ENCODE measurements at places on chromosomes 16 and 17.

DNA sequence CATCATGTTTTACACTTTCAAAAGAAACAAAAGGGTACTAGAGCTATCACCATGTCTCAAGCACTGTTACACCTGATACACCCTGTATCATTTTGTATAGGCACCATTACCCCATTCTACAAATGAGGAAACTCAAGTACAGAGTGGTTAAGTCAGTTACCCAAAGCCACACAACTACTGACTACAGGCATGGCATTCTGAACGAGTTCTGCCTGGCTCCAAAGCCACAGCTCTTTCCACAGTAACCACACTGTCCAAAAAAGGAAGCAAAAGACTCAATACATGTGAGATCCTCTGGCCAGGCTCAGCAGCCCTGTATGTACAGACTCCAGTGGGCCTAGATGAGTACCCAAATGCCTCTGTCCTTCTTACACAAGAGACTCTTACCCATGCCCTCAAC is 4.7 kb downstream of the DYNC1LI2 start:
- DNase-seq: peak; percentile 26

DNA sequence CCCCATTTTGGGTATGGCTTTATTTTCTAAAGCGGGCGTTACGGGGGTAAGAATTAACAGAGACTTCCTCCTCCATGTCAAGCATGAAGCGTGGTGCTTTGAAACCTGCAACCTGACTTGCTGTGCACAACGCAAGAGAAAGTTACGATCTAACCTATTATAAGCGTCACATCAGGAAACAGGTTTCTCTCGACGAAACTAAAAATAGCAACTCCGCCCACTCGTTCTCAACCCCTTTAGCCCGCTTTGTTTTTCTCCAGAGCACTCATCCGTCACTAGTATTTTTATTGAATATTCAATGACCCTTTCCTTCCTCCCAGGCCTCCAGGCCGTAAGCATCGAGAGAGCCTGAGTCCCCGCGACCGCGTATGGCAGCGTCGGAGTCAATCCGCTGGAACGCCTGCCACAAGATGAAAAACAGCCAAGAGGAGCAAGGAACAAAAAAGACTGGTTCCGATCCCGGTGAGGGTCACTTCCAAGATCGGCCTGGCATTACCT is 555 bp downstream of the NUP88 start:
- peak; percentile 83 for DNase-seq

GRCh38 chr16:15694499-15694898 is 44.5 kb downstream of the NDE1 start:
- no peak for DNase-seq

GRCh38 chr17:78970834-78971755 is 8.6 kb downstream of the LGALS3BP start:
- peak; percentile 73 for DNase-seq

- DNase-seq: no peak
These were observed 25.0 kb downstream of the WNT9B start for GRCh38 chr17:46876353-46876887.

DNA sequence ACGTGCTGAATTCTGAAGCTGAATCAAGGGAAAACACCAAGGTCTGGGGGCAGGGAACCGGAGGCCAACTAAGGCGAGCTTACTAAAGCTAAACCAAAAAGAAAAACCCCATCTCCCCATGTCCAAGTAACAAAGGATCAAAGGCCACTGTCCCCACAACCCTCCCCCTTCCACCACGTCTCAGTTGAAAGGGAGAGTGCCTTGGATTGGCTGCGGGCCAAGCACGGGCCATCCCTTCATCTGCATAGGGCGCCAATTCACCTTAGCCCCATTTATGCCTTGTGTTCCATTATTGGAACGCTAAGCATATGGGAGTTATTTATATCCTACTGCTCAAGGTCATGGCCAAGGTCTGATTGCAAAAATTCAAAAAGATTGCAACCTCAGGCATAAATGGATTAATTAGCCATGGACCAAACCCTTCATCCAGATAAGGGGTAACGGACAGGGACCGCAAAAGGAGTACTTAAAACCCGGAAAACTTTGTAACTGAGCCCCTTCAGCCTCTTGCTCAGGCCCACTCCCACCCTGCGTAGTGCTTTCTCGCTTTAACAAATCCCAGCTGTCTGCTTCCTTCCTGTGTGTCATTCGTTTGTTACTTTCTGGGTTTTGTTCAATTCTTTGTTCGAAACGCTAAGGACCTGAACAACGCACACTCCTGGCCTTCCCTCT is 740 bp upstream of the ATP6V0D1 start:
- peak; percentile 53 for DNase-seq

DNA sequence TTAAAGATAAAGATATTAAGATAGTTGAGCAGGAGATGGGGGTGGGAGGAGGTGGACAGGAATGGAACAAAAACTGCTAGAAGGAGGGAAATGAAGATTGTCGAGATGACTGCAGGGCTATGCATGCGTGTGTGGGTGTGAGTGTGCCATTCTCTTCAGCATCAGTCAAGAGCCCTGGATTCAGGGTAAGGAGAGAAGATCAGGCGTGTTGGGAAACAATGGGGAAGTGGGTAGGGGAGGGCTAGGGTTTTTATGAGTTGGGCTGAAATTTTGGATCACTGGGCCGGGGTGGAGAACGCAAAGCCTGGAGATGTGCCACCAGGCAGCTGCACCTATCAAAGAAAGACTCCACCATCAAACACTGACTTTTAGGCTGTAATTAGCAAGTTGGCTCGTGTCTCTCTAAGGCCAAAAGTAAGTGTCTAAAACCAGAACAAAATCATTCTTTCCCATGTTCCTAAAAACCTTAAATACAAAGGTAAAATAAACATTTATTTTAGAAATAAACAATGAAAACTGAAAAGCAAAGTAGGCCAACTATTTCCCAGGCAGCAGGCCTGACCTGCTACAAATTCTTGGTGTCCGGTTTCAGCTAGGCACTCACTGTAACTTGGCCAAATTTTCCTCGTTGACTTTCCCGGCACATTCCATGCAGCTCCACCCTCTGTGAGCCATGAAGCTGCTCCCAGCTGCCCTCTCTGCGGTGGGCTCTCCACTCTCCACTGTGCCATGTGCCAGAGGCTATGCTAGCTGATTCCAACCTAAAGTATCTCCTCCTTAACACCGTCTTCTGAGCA is 4.2 kb downstream of the CDRT4 start:
- DNase-seq: no peak

GRCh38 chr17:64326420-64327054 is 63.5 kb upstream of the TEX2 start:
- no peak for DNase-seq

- peak; percentile 48 for DNase-seq
These were observed 201.2 kb downstream of the UTP18 start for GRCh38 chr17:51461578-51462004.

DNA sequence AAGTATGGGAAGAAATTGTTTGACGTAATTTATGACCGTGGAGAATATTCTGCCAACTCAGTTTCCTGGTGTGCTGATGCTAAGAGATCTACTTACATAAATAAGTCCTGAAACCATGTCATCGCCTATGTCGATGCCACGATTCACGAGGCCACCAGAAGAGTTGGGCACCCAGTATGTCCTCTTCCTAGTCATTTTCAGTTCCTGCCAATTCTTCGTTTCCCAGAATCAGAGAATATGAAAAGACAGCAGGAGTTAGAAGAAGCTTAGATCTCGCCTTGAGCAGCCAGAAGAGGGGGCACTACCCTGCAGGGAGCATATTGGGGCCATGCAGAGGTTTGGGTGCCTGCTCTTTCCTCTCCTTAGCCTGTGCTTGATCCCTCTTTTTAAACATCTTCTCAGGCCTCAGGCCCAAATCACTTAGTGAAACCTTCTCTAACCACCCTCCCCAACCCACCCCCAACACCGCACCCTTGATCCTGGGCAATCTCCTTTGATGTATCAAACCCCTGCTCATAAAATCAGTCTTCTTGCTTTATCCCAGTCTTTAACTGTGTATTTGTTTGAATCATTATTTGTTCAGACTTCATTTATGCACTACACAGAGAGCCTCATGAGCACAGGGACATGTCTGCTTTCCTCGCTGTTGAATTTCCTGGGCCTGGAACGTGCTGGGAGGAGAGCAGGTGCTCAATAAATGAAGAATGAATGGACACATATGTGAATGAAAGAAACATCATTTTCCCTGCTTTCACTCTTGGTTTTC is 12.2 kb upstream of the LONP2 start:
- DNase-seq: peak; percentile 17

GRCh38 chr16:275041-275641 is 603 bp downstream of the RGS11 start:
- no peak for DNase-seq

GRCh38 chr17:146983-147761 is 9.8 kb downstream of the SCGB1C2 start:
- no peak for DNase-seq

DNA sequence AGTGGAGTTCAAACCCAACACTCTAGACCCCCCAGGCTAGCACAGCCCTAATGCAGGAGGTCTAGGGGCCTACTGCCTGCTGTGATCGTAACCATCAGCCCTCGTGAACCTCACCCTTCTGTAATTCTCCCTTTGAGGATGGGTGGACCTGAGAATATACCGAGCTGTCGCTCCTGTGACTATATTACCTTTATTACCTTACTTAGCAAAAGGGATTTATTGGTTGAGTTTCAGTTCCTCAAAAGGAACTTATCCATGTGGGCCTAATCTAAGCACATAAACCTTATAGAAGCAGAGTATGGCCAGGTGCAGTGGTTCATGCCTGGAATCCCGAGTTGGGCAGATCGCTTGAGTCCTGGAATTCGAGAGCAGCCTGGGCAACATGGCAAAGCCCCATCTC is 19.2 kb upstream of the EMP2 start:
- DNase-seq: no peak

DNA sequence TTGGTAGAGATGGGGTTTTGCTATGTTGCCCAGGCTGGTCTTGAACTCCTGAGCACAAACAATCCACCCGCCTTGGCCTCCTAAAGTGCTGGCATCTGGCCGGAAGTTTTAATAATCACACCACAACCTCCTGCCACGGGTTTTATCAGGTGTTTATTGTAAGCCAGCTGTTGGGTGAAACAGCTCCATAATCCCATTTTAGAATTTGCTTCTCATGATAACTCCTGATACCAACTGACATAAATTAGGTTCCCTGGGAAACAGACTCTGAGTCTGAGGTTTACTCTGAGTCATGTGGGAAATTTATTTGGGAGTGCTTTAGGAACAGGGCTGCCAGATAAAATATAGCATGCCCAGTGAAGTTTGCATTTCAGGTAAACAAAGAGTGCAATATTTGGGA is 122.6 kb upstream of the MED13 start:
- no peak for DNase-seq

DNA sequence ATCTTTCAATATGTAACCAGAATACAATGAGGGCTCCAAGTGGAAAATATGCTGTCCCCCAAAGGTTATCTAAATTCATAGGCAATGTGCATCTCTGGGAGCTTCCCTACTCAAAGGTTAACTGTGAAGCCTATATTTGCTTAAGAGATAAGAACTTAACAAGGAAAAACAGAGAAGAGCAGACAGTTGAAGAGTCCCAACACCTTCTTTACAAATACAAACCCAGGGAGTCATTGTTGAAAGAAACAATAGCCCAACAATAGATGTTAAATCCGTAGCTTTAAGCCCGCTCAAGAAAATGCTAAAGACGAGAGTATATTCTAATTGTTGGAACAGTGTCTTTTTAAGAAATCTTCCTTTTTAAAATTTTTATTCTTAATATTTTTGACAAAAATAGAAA is 87.8 kb downstream of the CDH8 start:
- DNase-seq: no peak

GRCh38 chr17:1006054-1006453 is 9.1 kb downstream of the TIMM22 start:
- no peak for DNase-seq

DNA sequence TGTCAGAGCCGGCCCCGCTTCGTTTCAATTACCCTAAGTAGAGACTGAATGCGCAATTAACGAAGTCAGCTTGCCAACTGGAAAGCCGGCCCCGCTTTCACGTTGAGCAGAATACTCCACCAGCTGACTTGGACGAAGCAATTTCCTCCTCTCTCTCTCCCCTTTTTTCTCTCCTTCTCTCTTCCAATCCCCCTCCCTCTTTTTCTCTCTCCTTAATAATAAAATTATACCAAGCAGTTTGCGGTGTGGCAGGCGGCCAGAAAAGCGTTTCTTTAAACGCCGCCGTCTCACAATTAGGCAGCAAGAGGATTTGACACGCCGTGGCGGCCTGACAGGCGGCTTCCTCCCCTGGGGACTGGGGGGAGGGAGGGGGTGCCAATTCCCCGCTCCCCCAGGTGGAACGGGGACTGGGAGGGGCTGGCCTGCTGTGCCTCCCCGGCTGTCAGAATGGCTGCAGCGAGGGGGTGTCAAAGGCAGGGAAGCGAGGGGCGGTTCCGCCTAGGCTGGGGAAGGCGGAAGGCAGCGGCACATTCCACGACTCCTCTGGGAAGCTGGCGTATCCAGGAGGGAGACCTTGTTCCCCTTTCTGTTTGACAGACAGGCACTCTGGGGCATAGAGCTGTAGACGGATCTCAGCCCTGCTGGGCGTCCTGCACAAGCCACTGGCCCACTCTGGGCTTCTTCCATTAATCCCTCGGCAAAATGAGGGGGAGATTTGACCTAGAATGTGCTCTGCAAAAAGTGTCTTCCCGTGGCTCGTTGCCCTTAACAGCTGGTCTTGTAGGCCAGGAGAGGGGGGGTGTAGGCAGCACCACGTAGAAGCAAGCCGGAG is 52.7 kb downstream of the SREBF1 start:
- peak; percentile 24 for DNase-seq

DNA sequence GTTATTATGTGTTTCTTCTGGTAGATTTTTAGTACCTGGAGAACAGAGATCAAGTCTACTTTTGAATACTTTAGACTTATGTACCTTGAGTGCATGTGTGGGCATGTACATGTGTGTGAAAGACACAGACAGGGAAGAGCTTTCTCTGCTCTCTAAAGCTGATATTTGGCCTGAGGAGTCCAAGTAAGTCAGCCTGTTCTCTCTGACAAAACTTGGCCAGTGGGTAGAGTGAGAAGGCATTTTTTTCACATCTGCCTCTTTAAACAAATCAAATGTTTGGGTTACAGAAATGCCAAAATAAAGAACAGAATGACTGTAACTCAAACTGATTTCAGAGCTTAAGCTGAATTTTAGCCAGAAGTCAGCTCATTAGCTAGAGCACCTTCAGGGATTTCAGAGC is 309.7 kb upstream of the DYNLRB2 start:
- DNase-seq: no peak

- no peak for DNase-seq
These were observed 28.2 kb downstream of the CRAMP1 start for GRCh38 chr16:1640261-1640941.

DNA sequence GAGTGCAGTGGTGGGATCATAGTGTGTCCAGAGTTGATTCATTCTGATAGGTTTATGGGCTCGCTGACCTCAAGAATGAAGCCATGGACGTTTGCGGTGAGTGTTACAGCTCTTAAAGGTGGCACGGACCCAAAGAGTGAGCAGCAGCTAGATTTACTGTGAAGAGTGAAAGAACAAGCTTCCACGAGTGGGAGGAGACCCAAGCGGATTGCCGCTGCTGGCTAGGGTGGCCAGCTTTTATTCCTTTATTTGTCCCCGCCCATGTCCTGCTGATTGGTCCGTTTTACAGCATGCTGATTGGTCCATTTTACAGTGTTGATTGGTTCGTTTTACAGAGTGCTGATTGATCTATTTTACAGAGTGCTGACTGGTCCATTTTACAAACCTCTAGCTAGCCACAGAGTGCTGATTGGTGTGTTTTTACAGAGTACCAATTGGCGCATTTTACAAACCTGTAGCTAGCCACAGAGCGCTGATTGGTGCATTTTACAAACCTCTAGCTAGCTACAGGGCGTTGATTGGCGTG is 17.5 kb downstream of the CACNG4 start:
- no peak for DNase-seq

Measured in CD4-positive, alpha-beta T cell treated with Interleukin-10 for 1 hour (primary cell).